ENCODE measurements at places on chromosomes 5 and 9.

GRCh38 chr5:122008061-122008460 lies 46.3 kb downstream of the SRFBP1 start:
- DNase-seq: no peak

DNA sequence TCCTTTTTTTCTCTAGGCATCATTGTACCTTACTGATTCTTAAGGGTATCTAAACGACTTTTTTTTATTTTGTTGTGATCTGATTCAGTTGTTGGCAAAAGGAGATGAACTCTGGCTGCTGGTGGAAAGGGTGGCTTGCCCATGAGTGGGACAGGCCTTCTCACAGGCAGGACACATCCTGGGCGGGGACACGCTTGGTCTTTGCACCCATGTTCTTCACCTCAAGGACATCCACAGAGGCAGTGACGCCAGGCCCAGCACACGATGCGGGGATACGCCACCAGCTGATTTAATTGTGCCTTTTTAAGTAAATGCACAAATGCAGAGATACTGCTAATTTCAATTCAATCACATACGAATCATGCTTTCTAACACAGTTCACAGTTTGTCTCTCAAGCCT lies 208.1 kb downstream of the FANCC start:
- DNase-seq: no peak

GRCh38 chr5:1110307-1111240 lies 1.3 kb downstream of the SLC12A7 start:
- no peak for DNase-seq

DNA sequence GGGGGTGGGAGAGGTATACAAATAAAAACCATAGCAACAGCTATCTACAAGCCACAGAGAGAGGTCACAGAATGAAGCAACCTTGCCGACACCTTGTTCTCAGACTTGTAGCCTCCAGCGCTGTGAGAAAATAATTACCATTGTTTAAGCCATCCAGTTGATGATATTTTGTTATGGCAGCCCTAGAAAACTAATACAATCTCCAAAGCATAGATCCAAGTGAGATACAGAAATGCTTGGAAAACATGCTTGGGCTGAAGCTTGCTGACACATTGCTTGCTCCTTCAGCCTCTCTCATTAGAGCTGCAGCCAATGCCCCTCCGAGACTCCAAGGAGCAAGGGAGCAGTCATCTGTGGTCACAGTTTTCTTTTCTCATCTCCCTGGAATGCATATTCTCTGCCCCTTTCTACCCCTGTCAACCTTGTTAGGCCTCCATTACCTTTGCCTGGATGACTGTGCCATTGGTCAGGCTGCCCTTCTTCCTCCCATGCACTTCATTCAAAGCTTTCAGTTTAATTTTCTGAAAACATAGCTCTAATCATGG lies 401.4 kb upstream of the KLF4 start:
- DNase-seq: peak; percentile 1

DNA sequence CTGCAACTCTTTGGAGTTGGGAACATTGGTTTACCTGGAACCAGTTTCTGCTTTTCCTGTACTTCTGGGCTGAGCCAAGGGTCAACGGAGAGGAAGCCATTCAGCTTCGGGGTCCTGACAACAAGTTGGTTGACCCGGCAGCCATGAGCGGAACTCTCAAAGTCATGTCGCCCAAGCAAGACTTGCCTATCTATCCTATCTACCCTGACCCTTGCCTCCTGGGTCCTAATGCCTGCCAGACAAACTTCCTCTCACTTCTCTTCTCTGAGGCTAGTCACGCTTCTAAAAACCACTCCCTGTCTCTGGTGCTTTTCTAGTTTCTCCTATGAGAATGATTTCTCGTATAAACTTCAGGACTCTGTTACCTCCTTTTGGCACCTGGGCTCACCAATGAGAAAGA lies 44.7 kb upstream of the CRHBP start:
- DNase-seq: no peak

GRCh38 chr9:133323991-133324703 lies 11.8 kb downstream of the SURF6 start:
- DNase-seq: no peak

- no peak for DNase-seq
These were observed 363.0 kb upstream of the PDE4D start for GRCh38 chr5:60256546-60256945.

DNA sequence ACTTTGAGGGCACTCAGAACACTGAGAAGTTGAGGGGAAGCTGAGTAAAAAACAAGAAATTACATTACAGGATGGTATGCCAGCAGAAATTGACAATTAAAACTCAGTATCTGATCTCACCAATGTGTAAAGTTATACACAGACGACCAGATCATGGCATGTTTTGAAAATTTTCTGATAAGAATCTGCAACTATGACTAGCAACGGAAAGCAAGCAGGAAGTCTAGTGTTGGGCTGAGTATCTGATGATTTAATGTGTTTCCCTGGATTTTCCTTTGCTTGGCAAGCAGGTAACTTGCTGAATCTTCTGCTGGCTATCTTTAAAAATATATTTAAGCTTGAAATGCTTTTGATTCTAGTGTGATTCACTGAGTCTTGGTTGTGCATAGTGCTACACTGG lies 5.2 kb upstream of the GCNT4 start:
- DNase-seq: no peak

DNA sequence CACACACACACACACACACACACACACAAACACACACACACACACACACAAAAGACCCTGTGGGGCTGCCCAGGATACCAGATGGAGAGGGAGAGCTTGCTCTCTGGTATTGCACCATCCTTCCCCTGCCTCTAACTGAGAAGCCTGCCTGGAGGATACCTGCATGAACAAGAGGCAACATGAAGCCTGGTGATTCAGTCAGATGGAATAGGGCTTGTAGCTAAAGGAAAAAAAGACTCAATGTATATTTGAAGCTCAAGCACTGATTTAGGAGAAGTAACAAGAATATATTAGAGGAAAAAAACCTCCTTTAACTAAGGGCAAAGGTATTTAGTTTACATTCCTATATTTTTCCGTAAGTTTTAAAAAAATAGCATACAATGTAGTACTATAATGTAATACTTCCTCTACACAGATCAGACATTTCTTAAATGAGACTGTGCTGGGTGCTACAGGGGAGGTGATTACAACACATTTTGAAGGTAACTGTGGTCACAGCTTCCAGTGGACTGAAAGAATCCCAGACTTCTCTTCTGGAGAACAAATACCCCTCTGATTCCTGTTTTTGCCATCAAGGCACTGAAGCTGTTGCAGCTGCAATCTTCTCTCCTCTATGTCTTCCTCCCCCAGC lies 169.3 kb downstream of the DCP2 start:
- DNase-seq: no peak

DNA sequence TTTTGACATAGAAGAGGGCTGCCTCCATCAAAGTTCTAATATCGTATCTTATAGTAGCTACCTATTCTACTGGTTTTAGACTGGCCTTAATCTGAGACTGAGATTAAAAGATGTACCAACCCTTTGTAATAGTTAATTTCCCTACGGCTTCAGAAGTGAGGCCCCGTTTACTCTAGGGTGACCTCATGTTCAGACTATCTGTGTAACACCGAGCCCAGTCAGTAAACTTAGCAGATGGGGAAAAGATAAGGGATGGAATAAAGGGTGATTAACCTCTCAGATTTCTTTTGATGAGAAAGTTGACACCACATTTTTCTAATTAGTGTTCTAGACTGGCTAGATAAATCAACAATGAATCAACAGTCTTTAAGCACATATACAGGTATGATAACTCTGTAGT lies 283.1 kb downstream of the KCTD16 start:
- no peak for DNase-seq

GRCh38 chr9:127700594-127701255 lies 6.1 kb upstream of the CFAP157 start:
- DNase-seq: no peak

DNA sequence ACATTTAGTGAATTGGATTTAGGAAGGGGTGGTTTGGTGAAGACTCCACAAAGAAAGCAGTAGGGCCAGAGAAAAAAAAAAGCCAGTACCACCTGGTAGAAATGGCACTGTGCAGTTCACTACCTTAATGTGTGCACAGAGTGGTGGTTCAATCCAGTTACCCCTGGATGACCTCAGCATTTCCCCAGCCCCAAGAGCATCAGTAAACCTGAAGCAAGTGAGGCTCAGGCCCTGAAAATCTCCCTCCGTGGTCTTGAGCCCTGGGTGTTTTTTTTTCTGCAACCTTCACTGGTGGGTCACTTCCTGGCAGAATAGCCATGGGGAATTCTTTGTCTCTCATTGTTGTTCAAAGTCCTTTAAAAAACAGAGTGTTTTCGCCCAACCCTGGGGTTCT lies 202.9 kb downstream of the GADD45G start:
- peak; percentile 16 for DNase-seq

- no peak for DNase-seq
These were observed 87.6 kb downstream of the AMBP start for GRCh38 chr9:113990570-113990907.

DNA sequence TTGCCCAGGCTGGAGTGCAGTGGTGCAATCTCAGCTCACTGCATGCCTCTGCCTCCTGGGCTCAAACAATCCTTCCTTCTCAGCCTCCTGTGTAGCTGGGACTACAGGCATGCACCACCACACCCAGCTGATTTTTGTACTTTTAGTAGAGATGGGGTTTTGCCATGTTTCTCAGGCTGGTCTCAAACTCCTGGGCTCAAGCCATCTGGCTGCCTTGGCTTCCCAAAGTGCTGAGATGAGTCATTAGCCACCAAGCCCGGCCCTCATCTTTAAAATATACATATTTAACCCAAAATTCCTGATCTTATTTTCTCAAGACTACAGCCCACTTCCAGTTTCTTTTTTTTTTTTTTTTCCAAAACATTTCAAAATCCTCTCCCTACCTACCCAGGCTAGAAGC lies 31.7 kb upstream of the MINAR2 start:
- DNase-seq: no peak

- DNase-seq: no peak
These were observed 52.2 kb downstream of the SLC36A1 start for GRCh38 chr5:151499501-151500035.

DNA sequence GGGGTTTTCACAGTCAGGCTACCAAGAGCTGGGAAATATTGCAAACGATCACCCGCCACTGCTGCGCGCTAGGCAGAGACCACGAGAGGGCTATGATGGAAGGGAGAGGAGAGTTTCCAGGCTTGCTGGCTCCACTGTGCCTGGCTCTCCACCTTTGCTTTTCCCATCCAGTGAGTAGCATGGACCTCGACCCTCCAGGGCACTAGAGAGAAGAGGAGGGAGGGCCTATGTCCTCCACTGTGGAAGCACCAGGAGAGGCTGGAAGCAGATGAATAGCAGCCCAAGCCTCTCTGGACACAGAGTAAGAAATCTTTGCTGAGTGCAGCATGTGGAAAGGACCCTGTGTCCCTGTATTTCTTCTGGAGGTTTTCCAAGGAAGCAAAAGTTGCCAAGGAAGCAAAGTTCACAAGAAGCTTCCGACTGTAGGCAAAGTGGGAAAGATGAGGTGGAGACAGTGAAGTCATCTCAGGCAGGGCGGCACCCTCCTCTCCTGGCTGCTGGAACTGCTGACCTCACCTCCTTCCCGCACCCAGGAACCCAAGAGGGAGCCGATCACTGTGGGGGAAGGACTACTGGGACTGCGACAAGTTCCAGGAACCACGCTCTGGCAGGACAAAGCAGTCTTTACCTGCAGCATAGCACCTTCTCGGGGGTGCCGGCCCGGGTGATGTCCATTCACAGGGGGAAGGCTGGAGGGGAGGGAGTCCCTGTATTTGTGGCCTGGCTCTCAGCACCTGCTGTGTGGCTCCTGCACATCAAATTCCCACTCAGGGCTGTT lies 79.6 kb downstream of the CSNK1A1 start:
- DNase-seq: no peak

DNA sequence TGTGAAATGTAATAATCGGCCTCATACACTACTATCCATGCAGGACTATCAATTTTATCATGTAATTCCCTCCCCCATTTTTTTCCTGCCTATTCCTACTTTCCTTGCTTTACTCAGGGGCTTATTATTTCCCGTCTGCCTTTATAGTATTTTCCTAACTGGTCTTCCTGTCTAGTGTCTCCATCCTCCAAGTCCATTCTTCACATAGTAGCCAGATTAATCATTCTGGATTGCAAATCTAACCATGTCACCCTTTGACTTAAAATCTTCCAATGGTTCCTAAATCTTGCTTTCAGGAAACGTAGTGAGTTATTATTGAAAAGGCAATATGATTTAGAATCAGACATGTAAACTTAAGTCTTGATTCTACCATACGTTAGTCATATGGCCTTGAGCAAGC lies 307.4 kb upstream of the HAPLN1 start:
- DNase-seq: no peak
